ENCODE measurements at places on chromosomes 16 and 17.

- DNase-seq: no peak
Measured at GRCh38 chr17:59641799-59642484, 22.2 kb downstream of the CLTC start.

DNA sequence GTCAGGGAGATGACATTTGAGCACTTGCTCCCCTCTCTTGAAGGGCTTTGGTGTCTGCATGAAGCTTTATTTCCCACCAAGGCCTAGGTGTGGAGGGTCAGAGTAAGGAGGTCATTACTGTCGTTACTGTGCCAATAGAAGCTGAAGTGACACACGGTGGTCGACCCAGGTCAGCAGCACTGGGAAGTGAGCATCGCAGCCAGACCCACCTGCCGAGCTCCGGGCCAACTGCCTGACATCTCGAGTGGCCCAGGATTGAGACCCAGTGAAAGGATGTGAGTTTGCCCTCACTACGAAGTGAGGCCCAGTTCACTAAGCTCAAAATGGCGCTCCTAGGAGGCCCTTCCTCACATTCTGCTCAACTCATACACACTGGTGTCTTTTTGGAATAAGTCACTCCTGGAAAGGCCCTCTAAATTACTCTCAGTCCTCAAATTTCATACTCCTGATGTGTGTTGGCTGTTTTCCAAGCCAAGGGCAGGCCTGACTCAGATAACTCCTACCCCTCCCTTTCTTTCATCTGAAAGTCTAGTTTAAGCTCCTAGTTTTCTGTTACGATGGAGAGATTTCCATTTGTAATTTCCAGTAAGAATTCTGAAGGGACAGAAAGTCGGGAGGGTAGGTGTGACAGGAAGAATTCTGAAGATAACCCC is 200.4 kb downstream of the LGALS9B start:
- DNase-seq: no peak

DNA sequence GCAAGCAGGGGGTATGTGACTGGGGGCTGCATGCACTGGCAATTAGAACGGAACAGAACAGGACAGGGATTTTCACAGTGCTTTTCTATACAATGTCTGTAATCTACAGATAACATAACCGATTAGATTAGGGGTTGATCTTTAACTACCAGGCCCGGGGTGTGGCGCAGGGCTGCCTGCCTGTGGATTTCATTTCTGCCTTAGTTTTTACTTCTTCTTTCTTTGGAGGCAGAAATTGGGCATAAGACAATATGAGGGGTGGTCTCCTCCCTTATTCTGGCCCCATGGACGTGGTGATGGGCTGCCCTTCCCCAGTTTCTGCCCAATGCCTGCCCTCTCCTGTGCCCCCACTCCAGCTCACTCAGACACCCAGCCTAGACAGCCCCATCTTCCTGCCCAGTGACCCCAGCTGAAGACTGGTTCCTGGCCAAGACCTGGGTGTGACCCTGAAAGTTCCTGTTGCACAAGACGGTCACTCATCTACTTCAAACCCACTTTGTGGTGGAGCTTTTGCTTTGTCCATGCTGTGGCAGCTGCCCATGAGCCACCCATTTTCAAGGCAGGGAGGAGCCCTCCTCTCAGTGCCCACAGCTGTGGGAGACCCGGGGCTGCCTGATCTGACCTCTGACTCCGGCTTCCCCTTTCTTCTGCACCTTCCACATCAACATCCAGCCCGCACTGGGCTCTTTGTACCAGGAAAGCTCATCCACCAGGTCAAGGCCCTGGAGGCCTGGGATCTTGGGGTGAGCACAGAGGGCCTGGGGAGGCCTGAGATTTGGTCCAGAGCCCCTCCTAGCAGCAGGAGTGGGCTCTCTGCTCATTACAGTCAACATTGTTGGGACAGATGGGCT is 18.6 kb downstream of the ALOX12B start:
- no peak for DNase-seq

DNA sequence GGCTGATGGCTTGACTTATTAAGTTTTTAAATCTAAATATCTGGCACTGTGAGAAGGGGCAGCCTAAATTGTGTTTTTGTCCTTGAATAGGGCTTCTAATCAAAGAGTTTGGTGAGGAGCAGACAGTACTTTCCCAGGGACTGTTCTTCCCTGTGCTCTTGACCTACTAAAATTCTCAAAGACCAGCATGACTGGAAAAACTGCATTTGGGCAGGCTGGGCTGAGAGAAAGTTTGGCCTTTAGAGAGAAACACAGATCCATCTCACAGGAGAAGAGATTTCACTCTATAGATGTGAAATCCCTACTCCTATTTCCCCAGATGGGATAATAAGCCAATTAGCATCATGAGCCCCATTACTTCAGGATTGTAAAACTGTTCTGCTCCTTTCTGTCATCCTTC is 7.3 kb downstream of the PCTP start:
- no peak for DNase-seq
